ENCODE measurements at places on chromosomes 2 and 18.

GRCh38 chr18:23958036-23958435 is 56.5 kb upstream of the TTC39C start:
- no peak for DNase-seq

DNA sequence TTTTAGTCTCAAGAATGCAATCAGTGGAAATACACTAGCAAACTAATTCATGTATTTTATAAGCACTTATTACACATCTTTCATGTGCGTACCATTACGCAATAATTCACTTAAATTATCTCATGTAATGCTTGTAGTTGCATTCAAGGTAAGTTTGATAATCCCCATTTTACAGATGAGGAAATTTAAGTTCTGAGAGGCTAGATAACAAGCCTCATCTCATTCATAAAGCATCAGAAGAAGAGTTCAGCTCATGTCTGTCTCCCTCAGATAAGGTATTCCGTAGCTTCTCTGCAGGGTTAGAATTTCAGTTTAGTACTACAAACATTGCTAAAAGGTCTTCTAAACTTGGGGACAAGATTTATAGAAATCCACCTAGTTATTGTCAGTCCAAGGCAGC is 47.8 kb downstream of the HNMT start:
- no peak for DNase-seq

DNA sequence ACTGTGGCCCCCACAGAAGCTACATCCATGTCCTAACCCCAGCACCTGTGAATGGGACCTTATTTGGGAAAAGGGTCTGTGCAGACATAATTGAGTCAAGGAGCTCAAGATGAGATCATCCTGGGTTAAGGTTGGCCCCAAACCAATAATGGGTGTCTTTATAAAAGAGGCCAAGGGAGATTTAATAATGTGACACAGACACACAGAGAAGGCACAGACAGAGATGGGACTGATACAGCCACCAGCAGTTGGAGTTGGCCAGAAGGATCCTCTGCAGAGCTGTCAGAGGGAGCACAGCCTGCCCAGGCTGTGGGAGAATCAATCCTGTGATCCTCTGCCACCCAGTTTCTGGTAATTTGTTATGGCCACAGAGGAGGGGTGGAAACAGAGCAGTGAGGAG is 26.0 kb downstream of the SNORC start:
- no peak for DNase-seq

GRCh38 chr2:85409845-85410583 is at the start of gene CAPG:
Gene CAPG, minus strand, starts transcription at chr2:85410366. Its CDS starts 8,221 bp downstream, at chr2:85402145.
- DNase-seq = no peak

GRCh38 chr2:199946836-199947235 is 8.5 kb downstream of the TYW5 start:
- no peak for DNase-seq

GRCh38 chr18:46096651-46097300 is 1.3 kb downstream of the ATP5F1A start:
- no peak for DNase-seq

GRCh38 chr2:44777036-44777435 is 164.5 kb upstream of the SIX3 start:
- DNase-seq = no peak
